Cerebellar nuclear complex (tissue), 1 donor: ENCODE measurements at places on chromosomes 11 and 22.

DNA sequence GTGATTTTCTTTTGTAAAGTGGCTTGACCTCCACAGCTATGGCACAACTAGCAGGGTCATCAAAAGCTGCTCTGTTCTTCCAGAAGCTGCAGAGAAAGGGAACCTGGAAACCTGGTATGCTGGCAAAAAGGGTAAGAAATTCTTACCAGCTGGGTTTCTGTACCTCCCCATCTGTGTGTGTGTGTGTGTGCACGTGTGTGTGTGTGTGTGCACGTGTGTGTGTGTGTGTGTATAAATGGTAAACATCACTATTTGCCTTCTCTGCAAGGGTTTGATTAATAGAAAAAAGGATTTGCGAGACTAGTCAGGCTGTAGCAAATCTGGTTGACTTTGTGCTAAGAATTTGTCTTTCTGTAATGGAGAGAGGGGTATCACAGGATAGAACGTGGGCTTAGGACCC lies 4.7 kb upstream of the MRPL17 start:
- no peak for DNase-seq

DNA sequence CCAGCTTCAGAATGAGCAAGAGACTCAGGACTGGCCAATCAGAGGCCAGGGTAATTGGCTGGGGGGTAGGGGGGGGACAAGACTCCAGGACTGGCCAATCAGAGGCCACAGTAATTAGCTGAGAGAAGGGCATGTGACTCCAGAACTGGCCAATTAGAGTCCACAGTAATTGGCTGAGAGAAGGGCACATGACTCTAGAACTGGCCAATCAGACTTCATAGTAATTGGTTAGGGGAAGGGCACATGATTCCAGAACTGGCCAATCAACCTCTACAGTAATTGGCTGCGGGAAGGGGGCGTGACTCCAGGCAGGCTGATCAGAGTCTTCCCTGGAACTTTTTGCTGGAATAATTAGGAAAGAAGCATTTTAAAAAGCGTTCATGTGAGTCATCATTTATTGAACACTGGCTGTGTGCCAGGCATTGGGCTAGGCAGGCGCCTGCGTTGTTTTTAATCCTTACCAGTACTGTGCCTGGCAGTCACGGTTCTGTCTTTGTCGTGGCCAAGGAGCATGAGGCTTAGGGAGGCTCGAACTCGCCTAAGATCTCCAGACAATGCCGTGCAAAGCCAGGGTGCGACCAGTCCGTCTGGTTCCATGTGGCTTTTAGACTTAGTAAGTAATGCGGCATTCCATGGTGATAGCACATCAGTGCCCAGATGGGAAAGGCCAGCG lies 508.1 kb downstream of the TBC1D22A start:
- DNase-seq = no peak

- DNase-seq = no peak
Measured at GRCh38 chr22:46004105-46004866, 27.3 kb upstream of the WNT7B start.

- no peak for DNase-seq
Measured at GRCh38 chr11:134789104-134789503, 377.1 kb upstream of the B3GAT1 start.

DNA sequence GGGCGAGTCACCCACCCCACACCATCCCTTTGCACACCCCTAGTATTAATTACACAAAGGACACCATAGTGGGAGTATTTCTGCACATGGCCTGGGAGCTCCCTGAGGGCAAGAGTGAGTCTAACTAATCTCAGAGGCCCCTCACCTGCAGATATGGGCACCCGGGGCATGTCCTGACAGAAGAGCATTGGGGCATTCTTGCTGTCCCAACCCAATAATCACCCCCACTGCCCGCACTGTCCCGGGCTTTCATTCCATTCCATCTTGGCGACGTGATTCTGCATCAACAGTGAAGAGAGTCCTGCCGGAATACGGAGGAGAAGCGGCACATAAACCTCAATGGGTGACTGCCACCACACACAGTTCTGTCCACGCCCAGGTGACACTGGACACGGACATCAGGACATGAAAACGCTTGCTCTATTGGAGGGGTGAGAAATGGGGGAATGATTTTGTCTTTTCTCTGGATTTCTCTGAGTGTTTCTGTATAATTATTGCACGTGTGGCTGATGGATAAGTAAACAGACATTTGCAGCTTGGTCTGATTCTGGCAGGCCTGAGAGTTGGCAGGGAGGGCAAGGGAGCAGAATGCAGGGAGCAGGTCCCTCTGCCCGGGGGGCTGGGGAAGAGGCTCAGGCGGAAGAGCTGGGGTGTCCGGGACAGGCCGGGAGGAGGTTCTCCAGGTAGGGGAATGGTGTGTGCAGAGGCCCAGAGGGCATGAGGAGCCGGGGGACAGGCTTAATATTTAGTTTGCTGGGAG lies 38.2 kb downstream of the SCUBE1 start:
- no peak for DNase-seq

DNA sequence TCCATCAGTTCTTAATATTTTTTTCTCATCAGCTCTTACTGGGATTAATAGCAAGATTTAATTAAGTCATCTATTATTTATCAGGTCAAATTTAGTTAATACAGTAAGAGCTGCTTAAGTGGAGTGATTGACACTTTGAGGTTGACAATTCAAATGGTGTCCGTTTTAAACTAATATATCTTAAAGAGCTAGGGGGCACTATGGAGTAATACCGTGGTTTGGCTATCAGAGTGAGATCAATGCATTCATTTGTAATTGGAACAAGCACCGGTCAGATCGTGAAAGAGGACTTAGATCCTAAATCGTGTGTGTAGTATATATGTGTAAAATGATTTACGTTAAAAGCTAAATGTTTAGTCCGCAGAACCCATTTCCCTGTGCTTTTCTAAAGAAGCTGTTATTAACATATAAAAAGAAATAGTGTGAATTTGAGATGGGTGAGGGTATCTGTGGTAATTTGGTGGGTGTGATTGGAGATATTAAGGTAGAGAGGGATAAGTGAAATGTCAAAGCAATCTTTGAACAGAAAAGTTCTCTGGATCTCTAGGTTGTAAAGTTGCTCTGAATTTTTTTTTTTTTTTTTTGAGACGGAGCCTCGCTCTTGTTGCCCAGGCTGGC lies 2.3 kb downstream of the SIK2 start:
- DNase-seq = no peak

DNA sequence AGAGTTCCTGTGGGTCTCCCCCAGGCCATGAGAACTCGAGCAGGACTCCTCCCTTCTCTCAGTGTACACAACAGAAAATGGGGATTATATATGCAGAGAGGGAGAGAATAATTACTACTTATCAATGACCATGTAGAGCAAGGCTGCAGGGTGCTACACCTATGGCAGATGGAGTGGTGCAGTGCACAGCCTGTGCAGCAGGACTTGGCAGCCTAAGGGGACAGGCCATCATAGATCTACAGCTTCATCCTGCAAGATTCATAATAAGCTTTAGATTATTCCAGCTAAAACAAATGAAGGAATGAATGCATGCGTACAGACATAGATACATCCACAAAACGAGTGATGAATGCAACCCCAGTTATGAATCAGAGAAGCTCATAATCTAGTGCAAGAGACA lies 8.4 kb upstream of the TP53I11 start:
- no peak for DNase-seq
